ENCODE measurements at places on chromosomes 7 and 10.

DNA sequence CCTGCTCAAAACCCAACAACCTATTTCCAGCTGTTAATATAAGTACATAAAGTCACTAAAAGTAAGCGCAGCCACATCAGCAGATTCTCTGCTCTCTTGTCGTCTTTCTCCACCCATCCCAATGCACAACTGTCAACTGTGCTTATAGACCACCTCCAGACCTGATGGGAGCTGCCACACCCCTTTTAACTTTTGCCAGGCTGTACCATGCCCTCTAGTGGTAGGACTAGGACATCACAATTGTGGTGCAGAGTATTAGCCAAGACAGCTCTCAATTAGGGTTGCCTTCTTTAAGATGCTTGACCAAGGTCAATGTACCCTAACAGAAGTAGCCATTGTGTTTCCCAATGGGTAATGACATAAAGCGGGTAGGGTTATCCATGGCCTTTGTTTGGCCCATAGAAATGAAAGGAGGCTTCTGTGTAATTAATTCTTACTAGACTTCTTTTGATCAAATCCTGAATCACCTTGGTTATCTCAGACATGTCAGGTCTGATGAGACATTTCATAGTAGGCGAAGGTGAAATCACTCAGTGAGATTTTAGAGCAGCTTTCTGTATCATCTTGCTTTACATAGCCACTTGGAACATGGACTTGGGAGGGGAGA is 68.1 kb downstream of the SCRN1 start:
- peak; percentile 24 for DNase-seq

- no peak for DNase-seq
These were observed 103.5 kb downstream of the SRI start for GRCh38 chr7:88116235-88116795.

- DNase-seq: no peak
These were observed 72.6 kb downstream of the INPP5A start for GRCh38 chr10:132610071-132610701.

DNA sequence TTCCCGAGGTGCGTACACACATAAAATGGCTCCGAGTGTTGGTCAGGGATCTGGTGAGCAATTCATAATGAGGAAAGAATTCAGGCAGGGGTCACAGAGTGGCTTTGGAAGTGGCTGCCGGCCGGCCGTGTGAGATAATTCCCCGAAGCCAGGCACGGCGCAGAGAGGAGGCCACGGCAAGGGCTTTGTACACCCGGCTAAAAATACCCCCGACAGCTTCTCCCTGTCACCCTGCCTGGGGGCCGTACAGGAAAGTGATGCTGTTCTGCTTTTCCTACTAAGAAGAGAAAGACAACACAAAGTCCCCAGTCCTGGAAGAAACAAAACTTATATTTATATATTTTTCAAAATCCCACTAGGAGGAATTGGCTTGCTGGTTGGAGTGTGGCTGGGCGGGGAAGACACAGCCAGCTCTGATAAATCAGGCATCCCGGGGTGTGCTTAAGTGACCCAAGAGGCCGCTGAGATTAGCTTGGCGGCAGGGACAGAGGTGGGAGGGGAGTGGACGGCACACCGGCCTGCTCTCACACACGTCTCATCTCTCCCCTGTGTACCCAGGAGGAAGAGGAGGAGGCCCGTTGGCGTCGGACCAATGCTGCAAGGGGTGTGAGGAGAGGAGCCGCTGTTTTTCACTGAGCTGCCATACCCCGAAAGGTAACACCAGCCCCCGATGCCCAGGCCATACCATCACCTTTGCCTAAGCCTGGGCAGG is 70.5 kb downstream of the ZMIZ1 start:
- no peak for DNase-seq

GRCh38 chr7:11478882-11479281 is 353.1 kb downstream of the THSD7A start:
- no peak for DNase-seq

DNA sequence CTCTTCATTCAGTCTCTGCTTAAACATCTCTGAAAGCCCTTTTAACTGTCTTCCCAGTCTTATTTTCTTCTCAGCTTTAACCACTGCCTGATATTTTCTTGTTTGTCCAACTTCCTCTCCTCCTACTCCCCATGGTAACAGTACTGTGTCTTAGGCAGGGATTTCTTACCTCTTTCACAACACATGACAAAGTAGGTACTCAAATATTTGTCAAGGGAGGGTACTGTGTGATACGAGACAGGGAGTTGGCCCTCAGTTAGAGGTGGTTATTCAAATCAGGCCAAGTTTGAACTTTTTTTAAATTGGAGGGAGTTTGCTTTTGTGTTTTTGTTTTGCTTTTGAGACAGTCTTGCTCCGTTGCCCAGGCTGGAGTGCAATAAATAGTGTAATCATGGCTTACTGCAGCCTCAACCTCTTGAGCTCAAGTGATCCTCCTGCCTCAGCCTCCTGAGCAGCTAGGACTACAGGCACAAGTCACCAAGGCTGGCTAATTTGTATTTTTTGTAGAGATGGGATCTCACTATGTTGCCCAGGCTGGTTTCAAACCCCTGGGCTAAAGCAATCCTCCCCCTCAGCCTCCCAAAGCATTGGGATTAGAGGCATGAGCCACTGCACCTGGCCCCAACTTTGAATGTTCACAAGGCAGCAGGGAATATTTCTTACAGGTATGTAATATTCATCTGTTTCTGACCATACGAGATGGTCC is 2.5 kb upstream of the KPNA7 start:
- no peak for DNase-seq

DNA sequence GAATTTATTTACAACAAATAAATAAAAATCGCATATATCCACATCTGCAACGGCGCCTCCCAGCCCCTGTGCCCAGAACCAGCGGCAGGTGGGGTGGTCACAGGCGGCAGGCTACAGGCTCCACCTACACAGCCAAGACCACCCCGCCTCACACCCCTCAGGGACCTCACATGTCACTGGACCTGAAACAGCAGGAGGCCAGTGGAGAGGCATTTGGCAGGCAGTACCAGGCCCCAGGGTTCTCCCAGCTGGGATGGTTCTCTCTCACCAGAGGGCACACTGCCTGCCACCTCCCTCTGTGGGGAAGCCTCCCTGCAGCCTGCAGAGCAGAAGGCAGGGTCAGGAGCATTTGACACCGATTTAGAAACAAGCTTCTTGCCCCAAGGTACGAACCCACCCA is 81.5 kb downstream of the MAD1L1 start:
- no peak for DNase-seq

DNA sequence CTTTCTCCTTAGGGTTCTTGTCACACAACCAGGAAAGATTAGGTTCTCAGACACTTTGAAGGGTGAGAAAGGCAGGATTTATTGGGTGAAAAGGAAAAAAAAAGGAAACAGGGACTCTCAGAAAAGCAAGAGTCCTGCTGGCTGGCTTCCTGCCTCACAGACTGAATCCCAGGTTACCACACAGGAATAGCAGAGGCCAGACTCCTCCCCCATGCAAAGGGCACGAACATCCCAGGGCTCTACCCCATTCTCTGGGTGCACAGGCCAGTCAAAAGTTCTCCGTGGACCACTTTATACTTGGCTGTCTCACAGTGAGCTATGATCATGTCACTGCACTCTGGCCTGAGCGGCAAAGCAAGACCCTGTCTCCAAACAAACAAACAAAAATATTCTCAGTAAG is 42.6 kb downstream of the HOXA1 start:
- no peak for DNase-seq

DNA sequence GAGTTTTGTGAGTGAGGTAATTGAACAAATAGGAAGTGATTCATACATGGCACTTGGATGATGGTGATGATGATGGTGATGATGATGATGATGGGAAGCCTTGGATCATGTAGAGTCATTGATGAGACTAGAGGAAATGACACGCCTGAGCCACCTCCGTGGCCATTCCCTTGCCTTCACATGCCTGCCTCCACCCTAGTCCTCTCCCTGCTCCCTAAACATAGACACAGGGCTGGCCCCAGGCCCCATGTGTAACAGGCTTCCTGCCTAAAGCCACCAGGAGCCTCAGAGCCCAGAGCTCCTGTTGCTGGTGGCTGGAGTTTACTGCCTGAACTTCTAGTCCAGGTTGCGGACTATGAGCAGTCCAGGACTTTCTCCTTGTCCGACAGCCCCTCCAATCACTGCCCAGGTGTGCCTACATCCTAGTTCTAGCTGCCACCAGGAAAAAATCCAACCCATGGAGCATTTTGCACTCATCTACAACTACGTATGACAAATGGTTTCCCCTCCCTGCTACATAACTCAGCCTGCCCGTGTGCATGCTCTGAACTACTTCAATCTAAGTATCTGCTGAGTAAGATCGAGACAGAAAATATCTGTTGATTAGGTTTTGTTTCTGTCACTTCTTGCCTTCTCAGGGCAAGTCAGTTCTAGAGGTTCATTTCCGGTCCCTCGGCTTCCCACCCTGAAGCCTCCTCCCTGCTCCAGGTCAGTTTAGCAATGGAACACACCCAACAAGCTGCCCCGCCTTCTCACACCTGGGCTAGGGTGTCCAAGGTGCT is 35.5 kb upstream of the KDM7A start:
- peak; percentile 42 for DNase-seq

GRCh38 chr7:140688341-140688740 is 8.2 kb upstream of the NDUFB2 start:
- DNase-seq: no peak

DNA sequence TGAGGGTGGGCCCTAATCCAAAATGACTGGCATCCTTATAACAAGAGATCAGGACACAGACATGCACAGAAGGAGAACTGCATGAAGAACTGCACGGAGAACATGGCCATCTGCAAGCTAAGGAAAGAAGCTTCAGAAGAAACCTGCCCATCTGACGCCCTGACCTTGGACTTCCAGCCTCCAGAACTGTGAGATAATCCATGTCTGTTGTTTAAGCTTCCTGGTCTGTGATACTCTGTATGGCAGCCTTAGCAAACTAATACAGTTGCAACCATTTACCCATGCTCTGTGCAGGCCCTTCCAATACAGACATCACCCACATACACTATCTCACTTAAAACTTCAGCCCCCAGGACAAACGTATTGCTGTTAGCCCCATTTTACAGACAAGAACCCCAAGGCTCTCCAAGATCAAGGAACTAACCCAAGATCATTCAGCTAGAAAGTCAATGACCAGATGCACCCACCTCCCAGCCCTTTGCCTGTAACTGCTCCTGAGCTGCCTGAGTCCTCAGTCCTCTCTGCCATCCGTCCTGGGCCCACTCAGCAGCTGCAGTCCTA is 39.7 kb downstream of the DLG5 start:
- DNase-seq: no peak

- DNase-seq: no peak
These were observed 48.7 kb downstream of the ARMC3 start for GRCh38 chr10:22976534-22976933.

- no peak for DNase-seq
These were observed 570.2 kb downstream of the PHTF2 start for GRCh38 chr7:78368771-78369170.

DNA sequence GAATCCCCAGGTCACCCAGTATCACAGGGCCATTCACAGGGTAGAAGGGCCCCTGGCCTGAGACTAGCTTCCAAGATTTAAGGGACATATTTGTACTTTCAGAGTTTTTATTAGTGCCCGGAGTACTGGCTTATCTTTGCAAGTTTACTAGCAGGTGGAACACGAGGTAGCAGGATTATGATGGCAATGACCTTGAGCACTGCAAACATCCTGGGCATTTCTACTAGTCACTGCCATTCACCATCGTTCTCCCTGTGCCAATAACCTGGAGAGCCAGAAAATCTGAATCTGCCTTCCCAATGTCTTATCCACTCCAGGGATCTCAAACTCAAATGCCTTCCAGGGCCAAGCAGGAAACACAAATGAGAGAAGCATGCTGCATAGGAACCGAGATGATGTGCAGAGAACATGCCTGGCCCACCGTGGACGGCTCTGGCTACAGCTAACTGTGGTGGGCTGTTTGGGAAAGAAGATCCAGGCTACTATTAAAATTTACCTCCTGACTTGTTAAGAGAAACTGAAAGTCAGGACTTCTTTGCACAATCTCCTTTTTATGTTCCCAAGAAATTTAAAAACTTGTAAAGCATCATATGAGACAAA is 16.7 kb downstream of the FAM53B start:
- no peak for DNase-seq

DNA sequence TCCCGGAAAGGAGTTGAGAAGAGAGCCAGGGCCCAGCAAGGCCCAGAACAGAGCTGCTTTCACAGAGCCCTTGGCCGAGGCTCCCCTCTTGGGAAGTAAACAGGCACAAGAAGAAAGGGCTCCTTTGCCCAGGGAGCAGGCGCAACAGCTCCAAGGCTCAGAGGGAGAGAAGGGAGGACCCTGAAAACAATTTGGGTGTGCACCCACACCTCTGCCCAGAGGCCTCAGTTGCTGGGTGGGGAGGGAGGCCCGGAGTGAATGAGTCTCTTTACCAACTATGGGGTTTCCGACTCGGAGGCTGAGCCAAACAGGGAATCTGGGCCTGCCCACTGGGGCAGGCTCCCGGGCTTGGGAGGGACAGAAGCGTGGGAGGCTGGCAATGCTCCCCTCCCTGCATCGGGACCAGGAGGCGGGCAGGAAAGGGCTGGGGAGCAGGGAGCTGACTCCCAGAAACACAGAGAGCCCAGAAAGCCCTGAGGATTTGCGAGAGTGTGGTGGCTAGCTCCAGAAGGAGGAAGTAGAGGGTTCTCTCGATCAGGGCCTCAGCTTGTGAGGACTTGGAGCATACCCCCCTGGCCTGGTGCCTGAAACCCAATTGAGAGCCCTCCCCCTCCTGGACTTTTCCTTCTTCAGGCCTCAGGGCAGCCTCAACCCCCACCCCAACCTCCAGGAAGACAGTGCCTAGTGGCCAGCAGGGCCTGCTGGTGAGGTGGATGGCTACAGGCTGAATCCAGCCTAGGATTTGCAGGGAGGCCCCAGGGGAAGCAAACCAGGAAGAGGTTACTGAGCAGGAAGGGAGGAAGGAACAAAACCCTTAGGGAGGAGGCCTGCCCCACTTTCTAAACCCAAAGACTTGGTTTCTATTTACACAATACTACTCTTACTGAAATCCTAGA is 6.2 kb downstream of the C10orf105 start:
- DNase-seq: peak; percentile 45

- no peak for DNase-seq
These were observed 506.1 kb upstream of the FZD8 start for GRCh38 chr10:36148207-36148606.

GRCh38 chr10:79420974-79421688 is 24.3 kb downstream of the ZCCHC24 start:
- DNase-seq: no peak

- no peak for DNase-seq
These were observed 99.3 kb downstream of the LANCL2 start for GRCh38 chr7:55464422-55464821.

- no peak for DNase-seq
These were observed 32.7 kb downstream of the SNX8 start for GRCh38 chr7:2281541-2281940.
